ENCODE measurements at places on chromosomes 1 and 21.

DNA sequence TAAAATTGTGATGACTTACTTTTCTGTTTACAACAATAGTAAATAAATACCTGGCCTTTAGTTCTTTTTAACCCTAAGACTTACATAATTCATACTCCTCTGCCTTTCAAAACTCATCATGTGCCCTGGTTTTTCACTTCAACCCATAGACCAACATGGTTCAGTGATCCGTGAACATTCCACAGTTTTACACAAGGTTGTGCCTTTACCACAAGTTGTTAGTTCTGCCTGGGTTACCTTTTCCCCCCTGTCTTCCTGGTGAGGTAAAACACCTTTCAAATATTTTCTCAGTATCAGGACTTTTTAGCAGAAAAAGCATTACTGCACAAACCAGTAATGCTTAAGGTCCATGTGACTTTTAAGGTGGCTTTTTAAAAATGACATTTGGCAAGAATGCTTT lies 1466.4 kb downstream of the PLA2G4A start:
- DNase-seq: no peak

DNA sequence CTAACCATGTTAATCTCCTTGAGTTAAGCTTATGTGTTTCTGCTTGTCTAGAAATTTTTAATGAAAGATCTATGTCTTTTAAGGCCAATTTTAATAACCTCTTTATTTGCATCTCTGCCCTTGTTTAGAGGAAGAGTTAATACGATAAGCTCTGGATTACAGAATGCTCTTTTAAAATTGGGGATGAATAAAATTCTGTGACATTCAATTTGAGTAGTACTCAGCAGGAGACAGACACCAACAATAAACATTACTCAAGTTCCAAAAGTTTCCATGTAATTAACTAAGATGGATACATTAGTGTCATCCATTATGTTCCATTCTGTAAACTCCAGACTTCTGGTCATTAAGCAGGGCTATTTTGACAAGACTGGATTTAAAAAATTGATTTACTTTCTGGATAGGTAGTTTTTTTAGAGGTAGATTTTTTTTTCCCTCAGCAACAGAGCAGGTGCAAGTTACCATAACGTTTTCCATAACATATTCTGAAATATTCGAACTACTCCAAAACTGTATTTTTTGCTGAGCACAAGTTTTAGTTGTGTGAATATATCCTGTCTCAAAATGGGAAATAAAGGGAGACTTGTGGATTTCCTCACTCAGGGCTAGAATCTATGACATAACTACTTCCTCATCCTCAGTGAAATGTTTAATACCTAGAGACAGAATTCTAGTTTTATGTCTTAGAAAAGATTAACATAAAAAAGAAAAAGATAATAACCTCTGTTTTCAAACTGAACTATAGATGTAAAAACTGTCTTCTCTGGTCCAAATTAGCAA lies 221.7 kb downstream of the NEGR1 start:
- DNase-seq: no peak

- no peak for DNase-seq
These were observed 121.6 kb downstream of the SIK1 start for GRCh38 chr21:43305336-43305665.

- DNase-seq: peak; percentile 35
These were observed 3.4 kb downstream of the LRRC71 start for GRCh38 chr1:156923670-156924477.

- no peak for DNase-seq
These were observed 407.9 kb downstream of the VAV3 start for GRCh38 chr1:107557095-107557494.

DNA sequence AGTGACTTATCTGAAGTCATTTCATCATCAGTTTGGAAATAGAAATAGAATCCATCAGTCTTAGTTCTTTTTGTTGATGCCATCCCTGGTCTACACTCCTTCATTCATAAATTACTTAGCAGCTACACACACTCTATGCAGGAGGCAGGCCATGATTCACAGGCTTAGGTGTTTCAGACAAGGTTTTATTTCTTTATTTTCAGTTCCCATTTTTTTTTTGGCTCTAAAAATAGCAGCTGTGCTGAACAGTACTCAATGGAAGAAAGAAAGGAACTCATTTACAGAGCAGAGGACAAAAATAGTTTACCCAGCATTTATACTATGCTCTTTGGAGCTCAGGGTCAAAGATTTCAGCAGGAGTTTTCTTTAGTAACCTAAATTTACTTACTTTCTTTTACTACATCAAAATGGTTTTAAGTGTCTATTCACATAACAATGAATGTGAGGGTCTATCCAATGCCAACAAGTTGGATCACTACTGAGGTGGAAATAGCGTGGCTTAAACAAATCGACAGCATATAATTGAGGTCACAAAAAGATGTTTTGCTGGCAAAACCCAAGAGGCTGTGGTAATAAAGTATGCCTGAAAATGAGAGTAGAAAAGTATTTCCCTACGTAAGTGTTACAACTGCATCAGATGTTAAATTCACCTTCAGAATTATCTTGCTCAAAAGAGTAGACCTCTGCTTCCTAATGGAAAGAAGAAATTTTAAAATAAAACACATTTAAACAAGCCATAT lies 7.7 kb downstream of the KRTAP19-8 start:
- no peak for DNase-seq

GRCh38 chr1:31991182-31991581 lies 22.5 kb upstream of the KHDRBS1 start:
- no peak for DNase-seq

GRCh38 chr1:22639286-22639685 lies 2.9 kb downstream of the C1QA start:
- DNase-seq: no peak

GRCh38 chr1:88216441-88216840 lies 467.6 kb upstream of the PKN2 start:
- no peak for DNase-seq

DNA sequence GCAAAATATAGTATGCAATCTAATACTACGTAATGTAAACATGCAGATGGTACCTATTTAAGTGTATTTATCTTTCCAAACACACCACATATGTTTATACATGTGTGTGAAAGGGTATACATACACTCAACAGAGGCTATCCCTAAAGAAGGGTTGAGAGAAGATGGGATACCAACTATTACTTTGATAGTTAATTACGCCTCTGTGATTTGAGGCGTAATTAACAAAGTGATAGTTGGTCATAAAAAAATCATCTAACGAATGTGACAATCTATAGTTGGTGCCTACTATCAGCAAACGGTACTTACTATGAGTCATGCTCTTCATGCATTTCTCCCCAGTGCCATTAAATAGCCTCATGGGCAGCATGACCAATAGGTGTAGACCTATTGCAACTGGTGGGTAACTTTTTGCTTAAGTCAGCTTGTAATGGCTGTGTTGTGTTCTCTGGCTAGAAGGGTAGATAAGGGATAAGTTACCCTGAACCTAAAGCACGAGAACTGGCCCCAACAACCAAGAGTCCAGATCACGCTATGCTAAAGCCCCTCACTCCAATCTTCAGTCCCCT lies 15.3 kb downstream of the RCAN1 start:
- DNase-seq: no peak

DNA sequence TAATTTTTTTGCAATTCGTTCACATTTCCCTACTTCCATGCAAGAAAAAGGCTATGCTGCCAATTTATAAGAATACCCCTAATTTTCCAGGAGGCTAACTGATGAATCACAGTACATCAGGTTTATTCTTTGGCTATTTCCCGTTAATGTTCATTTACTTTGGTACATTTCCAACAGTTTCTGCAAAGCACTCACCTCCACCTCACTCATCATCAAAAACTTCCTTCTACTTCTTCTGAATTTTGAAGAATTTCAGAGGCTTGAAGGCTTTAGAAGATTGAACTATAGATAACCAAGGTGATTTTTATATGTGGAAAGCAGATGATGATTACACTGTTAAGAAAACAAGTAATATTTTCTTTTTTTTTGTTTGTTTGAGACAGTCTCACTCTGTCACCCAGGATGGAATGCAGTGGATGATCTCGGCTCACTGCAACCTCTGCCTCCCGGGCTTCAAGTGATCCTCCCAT lies 60.5 kb upstream of the HP1BP3 start:
- DNase-seq: no peak

DNA sequence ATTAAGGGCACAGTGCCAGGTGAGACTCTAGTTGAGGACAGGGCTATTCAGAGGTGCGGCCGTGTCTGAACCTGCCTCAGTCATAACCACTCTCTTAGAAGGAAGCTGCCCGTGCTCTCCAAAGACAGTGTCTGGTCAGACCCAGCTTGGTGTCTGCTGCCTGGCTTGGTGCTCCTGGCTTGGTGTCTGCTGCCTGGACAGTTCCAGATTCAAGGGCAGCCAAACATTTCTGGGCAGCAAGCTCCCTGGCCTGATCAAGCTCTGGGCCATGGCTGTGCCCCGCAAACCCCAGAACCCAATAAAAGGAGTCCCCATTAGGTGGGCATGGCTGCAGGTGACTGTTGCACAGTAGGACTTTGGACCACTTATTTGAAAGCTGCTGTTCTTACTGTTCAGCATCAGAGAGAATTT lies 27.7 kb downstream of the NEK2 start:
- no peak for DNase-seq

- DNase-seq: no peak
These were observed 60.0 kb upstream of the HMCN1 start for GRCh38 chr1:185674201-185674600.

DNA sequence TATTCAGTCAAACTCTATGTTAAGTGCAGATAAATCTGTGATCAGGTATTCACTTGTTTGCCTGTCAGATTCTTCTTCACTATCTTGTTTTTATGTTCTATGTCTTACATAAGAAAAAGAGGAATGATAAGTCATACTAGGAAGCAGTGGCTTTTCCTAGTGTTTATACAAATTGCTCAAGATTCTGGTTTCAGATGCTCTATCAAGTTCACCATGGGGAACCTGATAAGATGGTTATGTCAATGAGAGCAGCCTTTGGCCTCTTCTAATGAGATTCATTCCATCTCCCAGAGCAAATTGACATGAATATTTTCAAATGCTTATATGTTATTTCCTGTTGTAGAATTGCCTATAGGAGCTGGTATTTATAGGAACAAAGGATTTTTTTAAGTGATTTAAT lies 218.8 kb upstream of the TMPRSS15 start:
- DNase-seq: no peak

DNA sequence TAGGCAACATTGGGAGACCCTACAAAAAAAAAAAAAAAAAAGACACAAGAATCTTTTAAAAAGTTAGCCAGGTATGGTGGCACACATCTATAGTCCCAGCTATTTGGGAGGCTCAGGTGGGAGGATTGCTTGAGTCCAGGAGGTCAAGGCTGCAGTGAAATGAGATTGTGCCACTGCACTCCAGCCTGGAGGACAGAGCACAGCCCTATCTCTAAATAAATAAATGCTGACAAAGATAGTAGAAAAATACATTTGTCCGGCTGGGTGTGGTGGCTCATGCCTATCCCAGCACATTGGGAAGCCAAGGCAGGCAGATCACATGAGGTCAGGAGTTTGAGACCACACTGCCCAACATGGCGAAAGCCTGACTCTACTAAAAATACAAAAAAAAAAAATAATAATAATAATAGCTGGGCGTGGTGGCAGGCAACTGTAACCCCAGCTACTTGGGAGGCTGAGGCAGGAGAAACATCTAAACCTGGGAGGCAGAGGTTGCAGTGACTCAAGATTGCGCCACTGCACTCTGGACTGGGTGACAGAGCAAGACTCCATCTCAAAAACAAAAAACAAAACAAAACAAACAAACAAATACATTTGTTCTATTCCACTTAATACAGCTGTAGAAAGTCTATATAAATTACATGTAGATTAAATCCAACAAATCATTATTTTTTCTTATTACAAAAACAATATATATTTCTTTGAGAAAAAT lies 48.5 kb downstream of the PHACTR4 start:
- DNase-seq: no peak

DNA sequence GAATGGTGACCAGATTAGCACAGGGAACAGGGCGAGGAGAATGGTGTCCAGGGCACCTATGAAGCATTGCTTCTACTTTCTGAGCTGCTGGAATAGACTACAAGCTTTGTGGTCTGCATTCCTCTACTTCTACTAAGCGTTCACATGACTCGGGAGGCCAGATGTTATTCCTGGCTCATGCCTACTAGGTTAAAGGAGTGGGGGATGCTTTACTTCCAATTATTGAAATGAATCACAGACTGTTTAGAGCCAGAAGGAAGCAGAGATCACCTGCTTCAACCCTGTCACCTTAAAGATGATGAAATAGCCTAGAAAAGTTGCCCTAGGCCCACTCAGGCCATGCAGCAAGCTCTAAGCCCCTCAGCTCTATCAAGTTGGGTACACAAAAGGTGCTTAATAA lies 633.5 kb downstream of the KIF26B start:
- no peak for DNase-seq

GRCh38 chr1:108715932-108716331 lies 3.2 kb downstream of the FNDC7 start:
- DNase-seq: no peak

DNA sequence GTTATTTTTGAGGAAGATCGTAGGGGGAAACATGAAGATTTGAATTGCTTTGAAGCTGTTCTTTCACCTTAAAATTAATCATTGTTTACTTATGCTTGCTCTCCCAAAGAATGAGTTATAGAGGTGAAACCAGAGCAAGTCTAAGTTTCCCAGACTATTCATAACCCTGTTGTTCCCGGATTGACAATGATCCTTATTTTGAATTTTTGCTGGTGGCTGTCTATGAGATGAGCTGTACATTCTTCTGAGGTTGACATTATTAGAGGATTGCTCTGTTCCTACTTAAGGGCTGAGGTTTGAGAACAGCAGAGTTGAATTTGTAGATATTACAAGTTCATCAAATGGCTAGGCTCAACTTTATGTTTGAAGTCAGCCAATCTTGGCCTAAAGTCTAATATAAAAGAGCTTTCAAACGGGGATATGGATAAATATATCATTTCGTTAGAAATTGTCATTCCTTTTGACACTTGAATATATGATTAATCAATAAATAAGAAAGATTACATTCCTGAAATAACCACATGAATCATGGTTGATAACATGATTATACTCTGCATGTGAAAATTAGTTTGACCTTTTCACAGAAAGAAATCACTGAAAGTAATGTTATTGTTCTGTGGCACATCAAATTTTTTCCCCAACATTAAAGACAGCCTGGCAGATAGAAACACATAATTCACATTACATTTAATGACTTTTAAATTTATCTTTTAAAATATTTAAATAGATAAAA lies 19.1 kb upstream of the PDE4B start:
- no peak for DNase-seq

GRCh38 chr1:24912376-24913273 lies 17.5 kb downstream of the RUNX3 start:
- DNase-seq: no peak

GRCh38 chr1:23122023-23122748 lies 46.5 kb downstream of the LUZP1 start:
- DNase-seq: no peak

DNA sequence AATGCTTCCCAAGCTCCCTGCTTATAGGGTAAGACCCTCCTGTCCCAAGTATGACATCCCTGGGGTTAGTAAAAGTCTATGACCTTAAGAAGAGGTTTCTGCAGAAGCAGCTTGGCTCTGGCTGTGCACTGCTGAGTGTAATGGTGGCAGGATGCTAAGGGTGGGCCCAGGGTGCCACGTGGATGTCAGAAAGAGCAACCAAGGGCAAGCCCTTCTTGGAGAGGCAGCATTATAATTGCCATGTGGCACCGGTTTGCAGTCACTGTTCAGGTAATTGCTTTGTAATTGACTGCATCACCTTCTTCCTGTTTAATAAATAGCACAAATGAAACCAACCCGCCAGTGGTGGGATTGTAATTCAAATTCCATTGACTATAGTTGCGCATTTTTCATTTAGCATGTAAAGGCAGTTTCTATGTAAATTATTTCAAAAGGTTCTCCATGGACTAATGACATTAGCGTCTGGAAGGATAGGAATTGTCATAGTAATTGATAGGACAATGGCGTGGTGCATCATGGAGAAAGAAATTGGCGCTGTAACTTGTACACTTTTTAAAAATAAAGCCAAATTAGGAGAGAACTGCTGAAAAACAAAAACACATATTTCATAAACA lies 490.6 kb upstream of the VAMP3 start:
- no peak for DNase-seq
